Fibroblast of villous mesenchyme (primary cell): ENCODE measurements at places on chromosomes 16 and 17. TPM values are rescaled to one million over a fixed set of nuclear protein-coding genes. Genes with fewer than 3 reads are reported as not detected.

The CCR7 gene
- not detected in 2 replicates for total RNA-seq

The CALB2 gene
- under 0.01 and 0.97 TPM in 2 replicates for total RNA-seq

The KRTAP4-5 gene
- total RNA-seq, result not detected in 2 replicates

The EVI2A gene
- 0.32 and 0.43 TPM in 2 replicates for total RNA-seq

The KRT17 gene
- total RNA-seq, result 6.1 and 14.7 TPM in 2 replicates

The PLXDC1 gene
- total RNA-seq, result 0.43 and 0.64 TPM in 2 replicates

The KRT13 gene
- not detected in 2 replicates for total RNA-seq

The UTS2R gene
- total RNA-seq, result not detected in 2 replicates

The CD300H gene
- total RNA-seq, result not detected in 2 replicates

The TMC8 gene
- total RNA-seq, result not detected in 2 replicates

DNA sequence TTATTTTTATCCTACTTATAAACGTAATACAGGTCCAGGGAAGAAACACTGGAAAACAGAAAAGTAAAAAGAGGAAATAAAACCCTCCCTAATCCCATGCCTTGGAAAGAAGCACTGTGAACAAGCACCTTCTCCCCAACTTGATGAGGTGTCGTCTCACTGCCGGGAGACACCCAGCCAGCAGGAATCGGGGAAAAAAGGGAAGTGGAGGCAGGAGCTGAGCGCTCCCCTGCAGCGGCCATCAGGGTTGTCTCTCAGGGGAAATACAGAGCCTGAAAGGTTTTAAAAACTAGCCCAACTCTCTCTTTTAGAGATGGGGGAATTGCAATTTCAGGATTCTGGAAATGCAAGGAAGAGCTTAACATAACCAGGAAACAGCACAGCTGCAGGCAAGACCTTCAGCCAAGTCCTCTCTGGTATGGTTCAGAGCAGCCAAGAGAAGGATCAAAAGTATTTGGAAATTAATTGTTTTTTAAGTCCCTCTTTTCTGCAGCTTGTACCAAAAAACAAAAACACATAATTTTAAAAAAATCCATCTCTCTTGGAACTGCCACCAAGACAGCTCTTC is 96.3 kb upstream of the RCVRN start:
- no peak for DNase-seq

GRCh38 chr17:19022747-19023146 is 18.2 kb upstream of the FAM83G start:
- DNase-seq, result no peak

GRCh38 chr17:33623841-33624240 is 330.7 kb upstream of the ASIC2 start:
- DNase-seq, result no peak

- no peak for DNase-seq
Measured at GRCh38 chr17:29250666-29251065, 4.0 kb downstream of the CRYBA1 start.

DNA sequence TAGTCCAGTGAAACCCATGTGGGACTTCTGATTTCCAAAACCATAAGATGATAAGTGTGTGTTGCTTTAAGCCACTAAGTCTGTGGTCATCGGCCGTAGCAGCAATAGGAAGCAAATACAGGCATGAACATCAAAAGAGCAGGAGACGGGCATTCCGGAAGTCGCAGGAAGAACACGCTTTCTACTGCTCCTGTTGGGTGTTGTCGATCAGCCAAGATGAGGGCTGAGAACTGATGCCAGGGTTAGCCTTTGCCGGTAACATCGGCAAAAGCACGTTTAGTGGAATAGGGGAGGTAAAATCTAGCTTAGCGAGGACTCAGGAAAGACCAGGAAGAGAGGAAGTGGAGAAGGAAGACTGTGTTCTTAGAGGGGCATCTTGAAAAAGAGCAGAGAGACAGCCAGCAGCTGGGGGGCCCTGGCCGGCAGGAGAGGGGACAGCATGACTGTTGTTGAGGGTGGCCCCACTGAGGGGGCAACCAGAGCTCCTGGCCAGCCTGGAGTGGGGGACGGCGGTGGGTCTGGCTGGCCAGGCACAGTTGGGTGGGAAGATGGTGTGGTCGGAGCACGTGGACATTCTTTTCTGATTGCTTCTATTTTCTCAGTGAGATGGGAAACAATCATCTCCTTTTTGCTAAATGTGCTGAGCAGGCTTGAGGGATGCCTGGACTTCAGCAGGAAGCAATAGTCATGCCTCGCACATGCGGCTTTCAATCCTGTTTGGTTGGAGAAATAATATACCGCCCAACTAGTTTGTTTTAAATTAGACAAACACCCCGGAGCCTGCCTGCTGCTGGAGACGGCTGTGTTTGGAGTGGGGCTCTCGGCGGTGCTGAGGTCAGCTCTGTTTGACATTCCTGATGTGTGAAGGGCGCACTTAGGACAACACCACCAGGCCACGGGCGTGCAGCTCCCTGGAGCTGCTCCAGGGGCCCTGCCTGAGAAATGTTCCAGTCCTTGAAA is 109.9 kb downstream of the METRNL start:
- peak; percentile 95 for DNase-seq

DNA sequence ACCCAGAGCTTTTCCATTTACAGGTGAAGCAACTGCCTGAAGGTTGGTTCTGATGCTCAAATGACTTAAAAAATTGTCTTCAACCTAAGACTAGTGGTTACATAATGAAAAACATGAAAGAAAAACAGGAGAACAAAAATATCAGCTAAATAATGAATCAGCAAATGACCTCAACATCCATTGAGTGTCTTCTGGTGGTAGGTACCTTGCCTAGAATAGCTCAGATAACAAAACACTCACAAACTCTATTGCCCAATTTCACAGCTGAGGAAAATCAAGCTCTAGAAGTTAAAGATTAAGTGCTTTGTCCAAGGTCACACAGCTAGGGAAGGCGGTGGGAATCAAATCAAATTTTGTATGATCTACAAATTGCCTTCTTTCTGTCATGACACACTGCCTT is 304.6 kb upstream of the CDH11 start:
- no peak for DNase-seq

DNA sequence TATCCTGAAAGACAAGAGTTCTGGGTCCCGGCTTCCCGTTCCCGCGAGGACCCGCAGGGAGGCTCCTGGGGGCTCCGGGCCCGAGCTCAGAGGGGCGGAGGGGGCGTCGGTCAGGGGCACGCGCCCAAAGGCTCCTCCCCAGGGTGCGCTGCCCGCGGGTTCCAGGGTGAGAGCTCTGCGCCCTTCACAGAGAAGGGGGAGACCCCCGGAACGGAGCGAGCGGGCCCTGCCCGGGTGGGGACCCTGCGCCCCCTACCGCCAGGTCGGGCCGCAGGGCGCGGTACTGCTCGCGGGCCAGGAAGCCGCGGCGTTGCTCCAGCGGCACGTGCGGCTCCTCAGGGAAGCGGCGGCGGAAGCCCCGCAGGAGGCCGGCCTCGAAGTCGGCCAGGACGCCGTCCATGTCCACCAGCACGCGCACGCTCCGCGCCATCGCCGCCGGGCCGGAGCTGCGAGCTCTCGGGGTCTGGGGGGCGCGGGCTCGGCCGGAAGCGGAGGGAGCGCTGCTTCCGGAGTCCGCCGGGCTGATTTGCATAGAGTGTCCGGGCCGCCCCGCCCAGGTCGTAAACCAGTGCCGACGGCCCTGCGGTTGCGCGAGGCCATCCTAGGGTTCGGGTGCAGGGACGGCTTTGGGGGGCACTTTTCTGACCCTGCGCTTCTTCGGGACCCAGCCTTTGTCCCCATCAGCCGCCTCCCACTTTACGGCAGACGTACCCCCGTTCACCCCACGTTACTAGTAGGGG is at the start of gene NT5C:
TSS of gene NT5C (minus strand) at position 465 of the 740 bp plus-strand sequence. CDS start at position 430, 35 bp downstream.
- DNase-seq, result peak; percentile 80

DNA sequence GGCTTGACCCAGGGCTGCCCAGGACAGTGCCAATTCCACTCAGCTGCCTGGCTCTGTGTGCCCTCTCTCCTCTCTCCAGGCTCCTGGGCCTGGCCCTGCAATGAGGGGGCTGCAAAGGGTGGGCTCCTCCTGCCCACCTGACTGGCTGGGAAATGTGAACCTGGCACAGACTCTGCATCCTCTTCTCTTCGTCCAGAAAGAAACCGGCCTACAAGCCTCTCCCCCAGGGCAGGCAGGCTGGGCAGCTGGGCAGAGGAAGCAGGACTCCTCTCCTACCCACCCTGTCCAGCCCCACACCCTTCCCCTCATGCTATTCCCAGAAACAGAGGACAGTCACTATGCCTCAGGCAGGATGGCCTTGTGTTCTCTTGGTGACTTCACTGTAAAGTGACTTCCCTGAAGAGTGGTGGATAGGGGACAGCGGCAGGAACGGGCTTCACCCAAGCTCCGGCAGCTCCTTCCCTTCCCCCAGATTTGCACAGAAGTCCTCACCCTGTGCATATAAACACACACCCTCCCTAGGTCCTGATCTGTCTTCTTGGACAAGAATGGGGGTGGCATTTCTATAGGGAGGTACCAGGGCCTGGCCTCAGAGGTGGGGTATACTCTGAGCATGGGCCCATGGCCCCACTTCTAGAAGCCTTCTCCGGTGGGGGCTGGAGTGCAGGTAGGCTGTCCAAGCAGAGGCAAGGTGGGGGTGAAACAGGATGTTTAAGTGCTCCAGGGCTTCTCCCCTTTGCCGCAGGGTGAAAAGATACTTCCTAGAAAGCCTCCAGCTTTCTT is 4.9 kb upstream of the STAT5A start:
- no peak for DNase-seq

DNA sequence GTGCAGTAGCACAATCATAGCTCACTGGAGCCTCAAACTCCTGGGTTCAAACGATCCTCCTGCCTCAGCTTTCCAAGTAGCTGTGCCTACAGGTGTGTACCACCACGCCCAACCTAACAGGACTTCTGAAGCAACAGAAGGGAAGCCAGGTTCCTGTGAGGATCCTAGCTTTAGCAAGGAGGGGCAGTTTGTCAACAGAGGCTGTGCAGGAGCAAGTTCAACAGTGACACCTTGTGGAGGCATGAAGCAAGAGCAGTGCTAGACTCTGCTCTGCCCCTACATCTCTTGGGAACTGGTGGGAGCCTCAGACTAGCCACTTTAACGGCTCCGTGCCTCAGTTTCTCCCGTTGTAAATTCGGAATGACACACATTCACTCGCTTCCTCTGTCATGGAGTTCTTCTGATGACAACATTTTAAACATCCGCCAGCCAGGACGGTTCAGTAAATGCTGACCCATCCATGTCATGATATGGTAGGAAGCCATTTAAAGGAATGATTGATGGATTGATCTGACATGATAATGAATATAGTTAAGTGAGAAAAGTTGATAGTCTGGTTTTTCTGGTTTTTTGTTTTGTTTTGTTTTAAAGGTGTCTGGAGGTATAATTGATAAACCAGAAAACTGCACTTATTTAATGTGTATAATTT is 218.7 kb downstream of the MRTFB start:
- DNase-seq, result peak; percentile 18

- DNase-seq, result no peak
Measured at GRCh38 chr17:77577491-77577890, 381.0 kb upstream of the TNRC6C start.

DNA sequence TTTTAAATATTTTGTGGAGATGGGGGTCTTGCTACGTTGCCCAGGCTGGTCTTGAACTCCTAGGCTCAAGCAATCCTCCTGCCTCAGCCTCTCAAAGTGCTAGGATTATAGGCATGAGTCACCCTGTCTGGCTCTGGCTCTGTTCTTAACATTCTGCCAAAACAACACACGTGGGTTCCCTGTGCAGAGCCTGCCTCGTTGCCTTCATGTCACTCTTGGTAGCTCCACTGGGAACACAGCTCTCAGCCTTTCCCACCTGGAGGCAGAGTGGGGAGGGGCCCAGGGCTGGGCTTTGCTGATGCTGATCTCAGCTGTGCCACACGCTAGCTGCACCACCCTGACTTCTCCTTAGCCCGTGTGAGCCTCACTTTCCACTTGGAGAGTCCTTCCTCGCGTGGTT is 19.3 kb downstream of the CRISPLD2 start:
- DNase-seq, result peak; percentile 75

GRCh38 chr16:21643785-21644184 is 8.6 kb downstream of the IGSF6 start:
- no peak for DNase-seq

GRCh38 chr16:10265770-10266615 is 83.8 kb upstream of the GRIN2A start:
- DNase-seq, result no peak

- no peak for DNase-seq
Measured at GRCh38 chr17:42913522-42913921, 12.9 kb downstream of the G6PC1 start.

DNA sequence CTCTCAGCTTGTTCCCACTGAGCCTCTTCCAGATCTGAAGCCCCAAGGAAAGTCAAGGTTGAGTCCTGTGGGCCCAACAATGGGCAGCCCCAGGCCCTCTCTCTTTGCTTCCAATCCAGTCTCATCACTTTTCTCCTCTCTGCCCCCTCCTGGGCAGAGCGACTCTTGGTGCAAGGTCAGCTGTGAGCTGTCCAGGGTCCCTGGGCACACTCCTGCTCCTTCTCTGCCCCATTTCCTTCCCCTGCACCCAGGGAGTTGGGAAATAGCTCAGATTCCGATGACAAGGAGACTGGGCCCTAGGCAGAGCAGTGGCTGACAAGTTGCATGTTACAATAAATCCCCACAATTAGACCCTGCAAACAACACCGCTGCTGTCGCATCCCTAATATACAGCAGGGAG is 16.1 kb upstream of the CRHR1 start:
- no peak for DNase-seq

- no peak for DNase-seq
Measured at GRCh38 chr16:13136901-13137300, 235.5 kb downstream of the SHISA9 start.

- DNase-seq, result no peak
Measured at GRCh38 chr17:61459939-61460718, 7.9 kb downstream of the TBX4 start.

GRCh38 chr17:65099941-65100315 is 37.2 kb upstream of the RGS9 start:
- no peak for DNase-seq

DNA sequence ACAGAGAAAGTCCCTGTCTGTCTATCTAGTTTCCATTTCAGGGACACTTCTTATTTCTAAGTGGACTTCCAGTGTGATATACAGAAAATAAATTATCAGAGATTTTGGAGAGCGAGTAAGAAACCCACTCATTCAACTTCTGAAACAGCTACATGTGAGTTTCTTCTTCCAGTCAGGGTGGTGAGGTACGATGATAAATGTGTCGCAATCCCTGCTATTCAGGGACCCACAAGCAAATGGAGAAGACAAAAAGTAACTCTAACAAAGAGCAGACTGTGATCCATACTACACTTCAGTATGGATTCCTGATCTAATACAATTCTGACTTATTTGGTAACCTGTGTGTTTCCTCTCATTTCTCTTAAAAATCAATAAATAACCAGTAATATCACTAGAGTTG is 16.8 kb downstream of the CNTNAP4 start:
- no peak for DNase-seq

GRCh38 chr16:73034374-73034773 is 13.6 kb downstream of the ZFHX3 start:
- no peak for DNase-seq

- DNase-seq, result peak; percentile 59
Measured at GRCh38 chr16:74862743-74863244, 88.2 kb upstream of the FA2H start.
